Activated CD4-positive, alpha-beta T cell treated with anti-CD3 and anti-CD28 coated beads for 4 hours (primary cell): ENCODE measurements at places on chromosomes 5 and 9.

GRCh38 chr5:143713047-143714003, 98.6 kb upstream of the HMHB1 start:
- no peak for DNase-seq

DNA sequence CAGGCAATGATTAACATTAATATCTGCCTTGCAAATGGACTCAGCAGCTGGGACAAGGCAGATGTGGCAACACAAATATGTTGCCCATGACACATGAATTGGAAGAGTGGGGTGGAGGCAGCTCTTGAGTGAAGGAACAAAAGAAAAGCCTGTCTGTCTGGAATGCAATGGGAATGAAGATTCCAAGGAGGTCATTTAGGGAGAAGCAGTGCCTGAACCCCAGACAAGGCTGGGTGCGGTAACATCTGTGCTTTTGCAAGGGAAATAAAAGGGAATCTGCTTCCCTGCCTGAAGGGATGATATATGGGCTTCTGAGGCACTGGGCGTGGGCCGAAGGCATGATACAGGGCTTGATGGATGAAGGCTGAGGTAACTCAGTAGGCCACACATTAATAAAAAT, 94.1 kb upstream of the TRIM32 start:
- DNase-seq: no peak

GRCh38 chr5:69140827-69141226, 26.1 kb upstream of the CCNB1 start:
- DNase-seq: no peak

- no peak for DNase-seq
Measured at GRCh38 chr9:127013597-127013996, 99.0 kb downstream of the RALGPS1 start.

GRCh38 chr5:76643371-76643770, 20.2 kb upstream of the F2RL2 start:
- no peak for DNase-seq

- no peak for DNase-seq
Measured at GRCh38 chr9:108953983-108954574, 19.9 kb downstream of the ABITRAM start.

GRCh38 chr5:133814152-133814551, 154.3 kb downstream of the C5orf15 start:
- DNase-seq: no peak

DNA sequence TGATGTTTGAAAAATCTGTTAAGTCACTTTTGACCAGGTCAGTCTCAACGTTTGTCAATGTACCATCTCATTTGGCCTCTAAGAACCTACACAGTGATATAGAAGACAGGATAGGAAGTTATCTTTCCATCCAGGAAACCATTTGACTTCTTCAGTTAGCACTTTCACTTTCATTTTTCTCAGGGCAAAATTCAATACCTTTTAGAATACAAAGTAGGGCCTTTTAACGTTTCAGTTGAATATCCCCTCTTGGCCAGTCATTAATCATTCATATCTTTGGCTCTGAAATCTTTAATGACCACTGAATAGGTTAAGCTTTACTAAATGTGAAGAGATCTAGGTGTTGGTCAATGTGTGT, 101.1 kb upstream of the GNAQ start:
- no peak for DNase-seq

GRCh38 chr9:76588316-76588715, 129.3 kb downstream of the GCNT1 start:
- DNase-seq: no peak

DNA sequence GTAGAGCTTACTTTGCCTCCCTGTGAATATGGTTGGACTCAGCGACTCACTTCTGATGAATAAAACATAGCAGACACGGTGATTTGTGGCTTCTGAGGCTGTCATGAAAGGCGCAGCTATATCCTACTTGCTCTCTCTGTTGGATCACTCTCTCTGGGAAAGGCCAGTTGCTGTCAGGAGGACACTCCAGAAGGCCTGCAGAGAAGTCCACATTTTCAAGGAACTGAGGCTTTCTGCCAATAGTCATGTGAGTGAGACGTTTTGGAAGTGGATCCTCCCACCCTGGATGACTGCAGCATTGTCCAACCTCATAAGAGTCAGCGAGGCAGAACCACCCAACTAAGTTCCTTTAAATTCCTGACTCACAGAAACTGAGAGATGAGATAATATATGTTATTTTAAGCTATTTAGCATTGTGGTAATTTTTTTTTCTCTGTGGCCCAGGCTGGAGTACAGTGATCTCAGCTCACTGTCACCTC, 156.0 kb upstream of the MAST4 start:
- no peak for DNase-seq

DNA sequence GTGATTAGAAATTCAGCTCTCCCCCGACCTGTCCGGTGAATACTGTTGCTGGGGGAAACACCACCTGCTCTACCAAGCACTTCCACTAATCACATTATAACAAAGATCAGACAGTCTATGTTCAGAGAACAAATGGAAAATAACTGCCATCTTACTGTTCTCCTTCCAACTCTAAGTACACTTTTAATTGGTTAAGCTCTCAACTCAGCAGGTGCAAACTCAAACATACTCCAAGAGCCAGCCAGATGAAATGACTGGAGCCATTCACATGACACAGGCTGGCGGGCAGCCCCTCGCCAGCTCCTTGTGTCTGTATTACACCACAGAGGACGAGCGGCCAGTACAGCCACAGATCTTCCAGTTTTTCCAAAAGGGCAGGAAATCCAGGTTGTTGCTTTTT, 16.1 kb downstream of the LIFR start:
- no peak for DNase-seq

- no peak for DNase-seq
Measured at GRCh38 chr9:38181866-38182265, 112.8 kb upstream of the SHB start.

DNA sequence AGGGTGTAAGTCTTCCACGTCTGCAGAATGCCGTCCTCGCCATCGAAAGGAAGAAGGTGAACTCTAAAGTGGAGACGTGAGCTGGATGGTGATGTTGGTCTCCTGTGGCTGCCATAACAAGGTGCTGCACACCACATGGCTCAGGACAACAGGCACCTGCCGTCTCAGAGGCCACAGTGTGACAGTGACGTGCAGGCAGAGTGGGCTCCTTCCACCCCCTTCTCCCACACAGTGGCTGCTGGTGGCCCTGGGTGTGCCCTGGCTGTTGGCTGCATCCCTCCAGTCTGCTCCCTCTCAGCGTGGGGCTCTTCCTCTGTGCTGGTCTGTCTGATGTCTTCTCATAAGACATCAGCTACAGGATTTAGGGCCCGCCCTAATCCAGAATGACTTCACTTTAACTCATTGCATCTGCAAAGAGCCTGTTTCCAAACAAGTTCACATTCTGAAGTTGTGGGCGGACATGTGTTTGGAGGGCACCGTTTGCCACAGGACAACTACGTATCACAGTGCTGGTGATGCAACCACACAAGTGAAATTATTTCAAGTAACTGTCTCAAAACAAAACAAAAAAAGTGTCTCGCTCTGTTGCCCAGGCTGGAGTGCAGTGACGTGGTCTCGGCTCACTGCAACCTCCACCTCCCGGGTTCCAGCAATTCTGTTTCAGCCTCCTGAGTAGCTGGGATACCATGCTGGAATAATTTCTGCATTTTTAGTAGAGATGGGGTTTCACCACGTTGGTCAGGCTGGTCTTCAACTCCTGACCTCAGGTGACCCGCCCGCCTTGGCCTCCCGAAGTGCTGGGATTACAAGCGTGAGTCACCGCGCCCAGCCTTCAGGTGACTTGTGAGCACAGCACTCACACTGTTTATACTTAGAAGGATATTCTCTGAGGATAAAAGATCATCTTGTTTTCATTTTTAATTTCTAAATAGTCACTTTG, 31.2 kb upstream of the CLPTM1L start:
- DNase-seq: no peak

GRCh38 chr5:52580921-52581320, 206.8 kb upstream of the ITGA1 start:
- DNase-seq: no peak

DNA sequence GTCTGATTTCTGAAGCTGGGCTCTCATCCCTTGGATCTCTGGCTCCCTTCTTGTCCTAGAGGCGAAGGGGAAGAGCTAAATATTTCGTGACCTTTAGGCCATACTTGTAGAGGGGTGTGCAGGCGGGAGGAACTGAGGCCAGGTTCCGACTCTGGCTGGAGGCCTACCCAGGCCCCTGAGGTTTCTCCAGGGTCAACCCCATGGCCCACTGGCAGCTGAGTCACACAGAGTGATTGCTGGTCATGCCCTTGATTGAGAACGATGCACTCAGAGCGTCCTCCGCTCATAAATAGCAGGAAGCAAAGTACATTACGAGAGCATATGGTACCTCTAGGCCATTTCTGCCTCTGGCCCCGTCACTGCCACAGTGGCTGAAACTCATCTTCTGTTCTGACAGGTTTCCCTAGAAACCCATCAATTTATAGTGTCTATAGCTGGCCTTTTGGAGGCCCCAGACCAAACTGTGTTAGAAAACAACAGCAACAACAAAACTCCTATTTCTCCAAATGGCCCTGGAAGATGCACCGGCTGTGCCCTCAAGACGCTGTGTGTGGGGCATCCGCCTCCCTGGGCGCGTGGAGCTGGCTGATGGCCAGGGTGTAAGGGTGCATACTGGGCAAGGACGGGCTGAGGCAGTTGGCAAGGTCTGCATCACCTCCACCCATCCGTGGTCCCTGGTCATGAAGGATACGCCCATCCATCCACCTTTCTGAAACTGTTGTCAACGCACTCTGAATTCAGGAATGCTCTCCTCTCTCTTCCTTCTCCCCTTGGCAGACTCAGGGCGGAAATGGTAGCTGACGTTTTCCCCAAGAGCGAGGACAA, 32.9 kb upstream of the FCN1 start:
- DNase-seq: no peak

DNA sequence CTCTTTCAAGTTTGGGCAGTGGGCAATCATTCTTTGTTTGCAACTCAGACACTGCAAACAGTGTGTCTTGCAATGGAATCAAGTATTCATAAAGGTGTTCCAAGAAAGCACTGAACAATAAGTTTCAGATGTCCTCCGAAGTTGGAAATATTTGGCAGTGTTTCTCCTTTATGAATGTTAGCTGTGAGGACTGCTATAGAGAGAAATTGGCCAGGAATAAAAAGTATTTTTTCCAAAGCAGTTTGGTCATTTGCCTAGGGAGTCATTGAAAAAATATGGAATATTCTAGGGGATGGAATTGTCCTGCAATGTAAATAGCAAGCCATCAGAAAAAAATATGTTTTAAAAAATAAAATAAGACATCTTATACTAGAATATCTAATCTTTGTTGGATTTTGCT, 688.6 kb upstream of the SEMA6A start:
- DNase-seq: no peak

DNA sequence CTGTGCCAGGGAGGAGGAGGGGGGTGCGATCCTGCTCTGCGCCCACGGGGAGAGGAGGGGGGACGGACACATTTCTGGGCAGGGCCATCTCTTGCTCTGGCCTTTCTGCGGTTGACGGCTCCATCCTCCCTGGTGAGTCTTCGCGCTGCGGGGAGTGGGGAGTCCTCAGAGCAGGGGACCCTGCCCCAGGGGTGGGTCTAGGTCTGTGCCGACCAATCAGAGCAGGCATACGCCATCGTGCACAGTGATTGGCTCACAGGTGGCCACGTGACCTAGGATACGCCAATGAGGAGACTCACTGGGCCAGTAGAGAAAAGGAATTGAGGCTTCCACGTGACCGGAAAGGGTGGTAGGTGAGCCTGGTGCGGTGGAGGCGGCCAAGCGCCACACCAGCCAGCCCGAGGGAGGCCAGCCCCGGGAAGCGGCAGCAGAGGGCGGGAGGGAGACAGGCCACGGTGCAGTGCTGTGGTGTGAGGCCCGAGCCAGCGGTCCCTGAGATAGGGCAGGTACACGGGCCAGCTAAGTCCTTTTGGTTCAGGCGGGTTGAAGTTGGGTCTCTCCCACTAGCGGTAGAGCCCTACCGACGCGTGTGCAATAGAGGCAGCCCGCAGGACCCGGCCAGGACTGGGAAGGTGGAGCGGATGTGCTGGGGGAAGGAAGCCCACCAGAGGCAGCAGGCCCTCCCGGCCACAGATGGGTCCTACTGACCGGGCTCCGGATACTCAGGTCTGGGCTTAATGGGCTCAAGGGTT, 65.2 kb upstream of the RNF130 start:
- DNase-seq: no peak
